Stimulated activated naive B cell treated with anti-CD40 and anti-IgM and Interleukin-4, amounts not matched to agents 10 μg/mL and 1 μg/mL and 100 μg/mL, for 72 hours (primary cell): ENCODE measurements at places on chromosomes 3 and 15.

DNA sequence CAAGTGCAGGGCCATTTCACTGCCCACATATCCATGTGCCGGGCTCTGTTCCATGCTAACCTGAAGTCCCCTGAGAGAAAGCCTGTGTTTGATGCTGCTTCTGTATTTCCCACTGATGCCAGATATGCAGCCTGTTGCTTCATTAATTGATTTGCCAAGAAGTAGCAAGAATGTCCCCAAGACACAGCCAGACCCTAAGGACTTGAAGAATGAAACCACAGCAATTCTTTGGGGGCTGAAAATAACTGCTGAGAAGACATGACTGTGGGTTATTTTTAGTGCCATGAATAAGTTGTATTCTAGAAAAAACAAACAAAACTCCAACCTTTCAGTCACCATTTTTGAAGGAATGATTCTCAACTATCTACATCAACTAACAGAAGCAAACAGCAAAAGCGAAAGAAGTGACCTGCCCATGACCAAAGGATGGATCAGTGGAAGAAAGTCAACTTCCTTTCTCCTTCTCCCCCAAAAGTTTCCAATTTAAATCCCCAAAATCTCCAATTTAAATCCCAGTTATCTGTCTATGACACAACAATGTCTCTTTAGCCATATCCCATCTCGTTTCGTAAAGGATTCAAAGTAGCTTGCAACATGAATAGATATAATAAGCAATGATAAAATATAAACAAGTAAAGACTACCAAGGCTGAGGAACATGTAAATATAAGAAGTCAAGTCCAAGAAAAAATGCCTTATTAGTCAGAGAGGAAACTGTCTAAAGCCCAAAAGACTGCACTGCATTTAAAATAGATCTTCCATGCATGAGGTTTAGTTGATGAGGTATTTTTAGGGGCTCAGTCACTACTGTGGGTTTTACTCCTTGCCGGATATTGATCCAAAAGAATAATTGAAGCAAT lies 226.8 kb downstream of the DTWD1 start:
- DNase-seq: no peak

DNA sequence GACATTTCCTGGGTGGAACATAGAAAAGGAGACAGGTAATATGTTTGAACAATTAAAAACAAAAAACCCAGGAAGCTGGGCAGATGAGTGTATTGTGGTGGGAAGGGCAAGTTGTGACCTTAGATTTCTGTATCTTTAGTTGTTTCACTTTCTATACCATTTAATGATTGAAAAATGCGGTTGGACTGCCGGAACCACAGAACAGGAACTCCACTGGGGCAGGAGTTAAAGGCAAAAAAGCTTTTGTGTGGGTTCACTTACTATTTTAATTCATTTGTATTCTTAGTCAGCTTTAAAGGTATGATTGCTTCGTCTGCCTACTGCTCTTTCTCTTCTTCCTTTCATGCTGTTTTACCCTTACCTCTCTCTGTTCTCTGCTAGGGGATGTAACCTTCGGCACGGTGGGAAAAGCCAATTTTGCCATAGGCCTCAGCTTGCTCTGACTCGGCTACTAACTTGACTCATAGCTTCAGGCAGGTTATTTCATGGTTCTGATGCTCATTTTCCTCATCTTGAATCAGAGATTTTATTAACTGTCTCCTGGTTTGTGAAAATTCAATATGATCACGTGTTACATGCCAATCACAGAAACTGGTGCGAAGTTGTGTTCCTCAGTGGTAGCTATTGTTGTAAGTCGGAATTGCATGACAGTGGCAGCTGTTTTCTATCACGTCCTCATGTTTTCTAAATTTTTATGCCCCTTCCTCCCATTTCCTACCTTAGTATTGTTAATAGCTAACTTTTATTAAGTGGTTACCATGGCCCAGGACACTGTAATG lies 1.6 kb upstream of the MCTP2 start:
- peak; percentile 55 for DNase-seq

DNA sequence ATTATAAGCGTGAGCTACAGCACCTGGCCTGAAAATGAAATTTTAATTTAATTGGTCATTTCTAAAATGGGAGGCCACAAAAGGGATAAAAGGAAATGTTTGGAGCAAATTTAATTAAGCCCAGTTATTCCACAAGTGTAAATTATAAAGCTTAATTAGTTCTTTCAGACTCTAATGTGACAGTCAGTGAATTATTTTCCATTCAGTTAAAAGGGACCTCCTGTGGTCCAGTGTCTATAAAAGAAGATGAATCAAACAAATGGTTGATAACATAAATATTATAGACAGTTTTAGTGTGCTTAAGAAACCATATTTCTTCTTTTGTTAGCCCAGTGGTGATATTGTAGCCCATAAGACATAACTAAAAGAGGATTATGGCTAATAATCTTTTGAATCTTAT lies 66.4 kb downstream of the CNOT10 start:
- DNase-seq: no peak

GRCh38 chr15:29818141-29818540 lies 4.1 kb downstream of the TJP1 start:
- no peak for DNase-seq

DNA sequence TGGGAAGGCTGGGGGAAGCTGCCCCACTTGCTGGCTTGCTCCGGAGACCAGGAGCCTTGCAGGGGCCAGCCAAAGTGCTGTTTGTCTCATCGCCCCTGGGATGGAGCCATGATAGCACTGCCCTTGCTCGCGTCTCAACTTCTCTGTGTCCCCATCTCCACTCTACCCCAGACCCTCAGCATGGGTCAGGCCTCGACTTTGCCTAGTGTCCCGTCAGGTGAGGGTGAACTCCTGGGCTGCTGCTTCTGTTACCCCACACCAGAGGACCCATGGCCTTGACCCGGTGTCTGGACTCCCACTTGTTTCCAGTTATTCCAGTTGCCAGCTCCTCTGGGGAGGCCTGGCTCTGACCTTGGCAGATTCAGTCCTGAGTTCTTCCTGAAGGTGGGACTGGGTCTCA lies 36.5 kb upstream of the DUSP7 start:
- no peak for DNase-seq

GRCh38 chr15:39860200-39860599 lies 59.9 kb downstream of the GPR176 start:
- no peak for DNase-seq

DNA sequence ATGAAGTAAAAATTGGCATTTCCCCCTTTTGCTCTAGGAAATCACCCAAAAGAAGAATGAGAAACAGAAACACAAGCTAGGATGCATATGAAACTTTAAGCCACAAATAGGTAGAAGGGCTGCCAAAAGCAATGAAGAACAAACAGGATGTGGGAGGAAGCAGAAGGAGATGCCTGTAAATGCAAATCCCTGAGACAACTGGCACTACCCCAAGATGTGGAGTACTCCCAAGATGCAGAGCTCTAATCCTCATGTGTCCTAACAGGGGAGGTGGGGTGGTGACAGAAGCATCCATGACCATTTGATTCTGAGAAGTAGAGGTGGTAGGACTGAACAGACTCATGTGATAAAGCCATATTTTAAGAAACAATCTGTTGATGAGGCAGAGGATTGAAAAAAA lies 31.9 kb upstream of the ZNF280D start:
- no peak for DNase-seq

- no peak for DNase-seq
These were observed 142.4 kb downstream of the TIGIT start for GRCh38 chr3:114436182-114436581.

- DNase-seq: no peak
These were observed 23.3 kb upstream of the PSMD6 start for GRCh38 chr3:64046592-64046991.

GRCh38 chr3:141366285-141367037 lies 1.8 kb upstream of the ZBTB38 start:
- DNase-seq: no peak

GRCh38 chr3:71515636-71516365 lies 67.7 kb downstream of the FOXP1 start:
- no peak for DNase-seq

GRCh38 chr3:50652709-50653108 lies 22.0 kb upstream of the DOCK3 start:
- DNase-seq: peak; percentile 35

- DNase-seq: no peak
These were observed 7.7 kb downstream of the STAB1 start for GRCh38 chr3:52502808-52503350.

GRCh38 chr3:15171096-15171495 lies 35.0 kb upstream of the CAPN7 start:
- no peak for DNase-seq

DNA sequence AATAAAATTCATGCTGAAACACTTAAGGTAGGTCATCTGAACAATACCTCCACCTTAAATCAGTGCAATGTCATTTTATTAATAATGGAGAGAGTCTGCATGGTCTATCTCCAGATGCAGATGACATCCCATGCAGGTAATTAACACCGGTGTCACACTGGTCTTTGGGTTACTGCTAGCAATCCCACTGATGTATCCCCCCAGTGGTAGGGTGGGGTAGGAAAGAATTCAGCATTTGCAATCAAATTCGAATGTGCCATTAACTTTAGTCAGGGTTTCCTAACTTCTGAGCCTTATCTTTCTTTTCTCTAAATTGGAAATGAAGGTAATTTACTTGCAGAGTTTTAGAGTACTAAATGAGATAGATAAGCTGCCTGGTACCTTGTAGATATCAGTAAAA lies 44.4 kb downstream of the KIF15 start:
- DNase-seq: no peak

GRCh38 chr3:52090131-52090932 lies 34.0 kb upstream of the DUSP7 start:
- no peak for DNase-seq

GRCh38 chr3:42510325-42510724 lies 7.9 kb downstream of the VIPR1 start:
- no peak for DNase-seq

- no peak for DNase-seq
These were observed 524.7 kb downstream of the GRM7 start for GRCh38 chr3:7385635-7386034.

DNA sequence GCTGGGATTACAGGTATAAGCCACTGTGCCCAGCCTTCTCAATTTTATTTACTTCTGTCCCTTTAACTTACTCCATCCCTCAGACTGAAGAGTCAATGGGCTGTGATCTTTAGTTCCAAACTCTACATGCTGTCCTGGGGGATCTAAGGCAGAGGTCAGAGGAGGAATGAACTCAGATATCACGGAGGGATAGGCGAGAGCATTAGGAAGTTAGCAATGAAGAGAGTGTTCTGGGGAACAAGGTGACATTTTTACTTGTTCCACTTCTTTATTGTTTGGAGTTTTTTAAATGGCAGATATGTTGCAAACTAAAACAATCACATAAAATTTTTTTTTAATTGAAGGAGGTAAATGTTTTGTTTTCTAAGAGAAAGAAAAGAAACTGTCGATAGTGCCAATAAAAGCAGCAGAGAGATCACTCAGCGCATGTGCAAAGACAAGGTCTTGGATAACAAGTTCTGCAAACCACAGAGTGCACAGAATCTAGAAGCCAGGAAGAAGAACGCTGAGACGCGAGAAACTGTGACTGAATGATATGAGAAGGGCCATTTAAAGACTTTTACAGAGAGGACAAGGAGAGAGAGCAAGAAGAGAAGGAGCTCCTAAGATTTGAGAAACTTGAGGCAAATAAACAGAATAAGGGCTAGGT lies 10.8 kb upstream of the CA12 start:
- no peak for DNase-seq

DNA sequence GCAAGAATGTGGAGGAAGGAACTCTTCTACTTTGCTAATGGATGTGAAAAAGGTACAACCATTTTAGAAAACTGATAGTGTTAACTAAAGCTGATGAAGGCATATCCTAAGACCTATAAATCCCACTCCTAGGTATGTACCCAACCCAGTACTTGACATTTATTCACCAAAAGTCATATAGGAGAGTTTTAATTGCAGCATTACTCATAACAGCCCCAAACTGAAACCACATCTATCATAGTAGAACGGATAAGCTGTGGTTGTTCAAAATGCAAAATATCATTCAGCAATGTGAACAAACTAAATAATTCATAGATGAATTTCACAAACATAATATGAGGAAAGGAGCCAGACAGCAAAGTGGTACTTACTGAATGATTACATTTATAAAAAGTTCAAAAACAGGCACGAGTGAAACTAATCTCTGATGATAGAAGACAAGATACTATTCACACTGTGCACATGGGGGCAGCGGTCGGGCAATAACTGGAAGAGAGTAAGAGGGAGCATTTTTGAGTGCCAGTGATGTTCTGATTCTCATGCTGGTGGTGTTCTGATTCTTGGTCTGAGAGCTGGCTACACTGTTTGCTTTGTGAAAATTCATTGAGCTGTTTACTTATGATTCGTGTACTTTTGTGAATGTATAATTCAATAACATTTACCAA lies 34.3 kb downstream of the GOLIM4 start:
- DNase-seq: no peak

GRCh38 chr3:34056181-34056910 lies 257.9 kb downstream of the PDCD6IP start:
- no peak for DNase-seq

DNA sequence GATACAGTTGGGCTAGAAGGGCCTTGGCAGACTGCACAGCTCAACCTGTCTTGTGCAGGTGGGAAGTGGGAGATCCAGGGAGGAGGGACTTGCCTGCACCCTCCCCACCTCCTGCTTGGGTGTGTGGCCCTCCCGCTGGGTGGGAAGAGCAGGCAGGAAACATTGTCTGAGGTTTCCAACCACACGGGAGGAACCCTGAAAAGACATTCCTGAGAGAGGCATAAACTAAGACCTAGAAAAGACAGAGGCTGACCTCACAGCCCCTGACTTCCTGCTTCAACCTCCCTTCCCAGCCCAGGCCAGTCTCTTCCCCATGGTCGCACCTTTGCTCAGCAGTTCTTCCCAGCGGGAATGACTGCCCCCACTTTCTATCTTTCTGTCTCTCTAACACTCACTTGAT lies 46.3 kb upstream of the INSYN1 start:
- no peak for DNase-seq

DNA sequence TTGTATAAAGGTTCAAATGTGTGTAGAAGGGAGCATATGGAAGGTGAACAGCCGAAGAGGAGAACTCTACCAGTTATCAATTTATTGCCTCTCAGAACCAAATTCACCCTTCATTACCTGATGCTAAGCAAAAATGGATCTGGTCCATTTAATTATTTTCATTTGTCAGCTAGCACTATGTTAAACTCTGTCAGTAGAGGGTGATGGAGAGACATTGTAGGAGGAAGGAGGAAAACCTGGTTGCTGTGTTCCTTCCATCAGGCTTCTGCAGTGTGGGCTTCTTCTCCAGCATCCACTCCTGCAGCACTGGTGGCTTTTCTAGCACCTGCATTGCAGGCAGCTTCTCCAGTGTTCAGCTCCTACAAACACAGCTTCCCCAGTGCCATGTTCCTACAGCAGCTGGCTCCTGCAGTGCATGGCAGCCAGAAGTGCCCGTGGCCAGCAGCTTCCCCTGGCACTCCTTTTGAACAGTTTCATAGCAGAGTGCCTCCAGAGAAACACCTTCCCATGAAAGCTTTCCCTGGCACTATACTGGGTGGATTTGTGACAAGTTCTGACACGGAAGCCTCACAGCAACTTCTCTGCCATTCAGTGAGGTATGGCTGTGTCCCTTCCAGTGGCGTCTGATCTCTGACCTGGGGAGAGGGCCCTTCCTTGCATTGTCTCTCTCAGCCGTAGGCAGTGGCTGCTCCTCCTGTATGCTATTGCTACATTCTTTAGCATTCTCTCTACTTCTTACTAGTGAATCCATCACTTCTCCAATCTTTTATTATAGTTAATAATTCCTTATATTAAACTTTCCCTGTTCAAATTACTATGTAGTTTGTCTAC lies 14.6 kb upstream of the IL17RD start:
- no peak for DNase-seq
